T-helper 17 cell (primary cell): ENCODE measurements at places on chromosomes 5 and 9. TPM values are rescaled to one million over a fixed set of nuclear protein-coding genes. Genes with fewer than 3 reads are reported as not detected.

- no peak for DNase-seq
Observed at GRCh38 chr9:8431505-8431904, 631.9 kb upstream of the DMAC1 start.

DNA sequence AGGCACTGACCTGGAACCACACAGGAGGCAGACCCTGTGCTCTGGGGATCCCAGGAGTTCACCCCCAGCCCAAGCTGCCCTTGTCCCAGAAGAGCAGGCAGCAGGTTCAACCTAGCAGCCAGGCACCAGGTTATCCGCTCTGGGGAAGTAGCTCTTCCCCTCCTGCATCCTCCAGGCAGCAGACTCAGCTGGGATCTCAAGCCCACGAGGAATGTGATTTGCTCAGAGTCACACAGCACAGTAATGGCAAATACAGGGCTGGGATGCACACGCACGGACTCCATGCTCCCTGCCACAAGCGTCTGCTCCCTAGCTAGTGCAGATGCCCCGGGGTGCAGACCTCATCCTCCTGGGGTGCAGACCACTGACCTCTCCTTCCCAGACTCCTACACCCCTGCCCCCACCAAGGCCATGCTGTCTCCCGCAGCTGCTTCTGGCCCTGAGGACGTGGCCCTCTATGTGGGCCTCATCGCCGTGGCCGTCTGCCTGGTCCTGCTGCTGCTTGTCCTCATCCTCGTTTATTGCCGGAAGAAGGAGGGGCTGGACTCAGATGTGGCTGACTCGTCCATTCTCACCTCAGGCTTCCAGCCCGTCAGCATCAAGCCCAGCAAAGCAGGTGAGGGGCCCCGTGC, 25.5 kb downstream of the HK3 start:
- no peak for DNase-seq

- DNase-seq: no peak
Observed at GRCh38 chr5:180487556-180487955, 6.6 kb upstream of the CNOT6 start.

GRCh38 chr5:33167541-33167940, 273.2 kb upstream of the TARS1 start:
- no peak for DNase-seq

- DNase-seq: no peak
Observed at GRCh38 chr5:139676951-139677735, 29.0 kb downstream of the CXXC5 start.

DNA sequence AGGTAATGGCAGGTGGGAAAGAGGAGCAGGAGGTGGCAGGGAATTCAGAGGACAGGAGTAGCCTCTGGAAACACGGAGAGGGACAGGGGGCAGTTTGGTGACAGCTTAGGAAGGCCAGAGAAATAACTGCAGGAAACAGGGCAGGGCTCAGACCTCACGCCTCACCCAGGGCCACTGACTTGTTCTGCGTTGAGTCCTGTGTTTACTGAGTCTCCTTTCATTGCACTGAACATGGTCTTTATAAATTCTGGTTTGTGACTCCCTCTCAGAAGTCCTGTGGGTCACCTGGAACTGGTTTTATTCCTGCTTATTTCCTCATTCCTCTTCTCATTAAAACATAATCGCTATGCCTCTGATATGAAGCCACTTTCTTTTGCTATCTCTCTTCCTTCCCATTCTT, 55.2 kb upstream of the ZNF622 start:
- DNase-seq: no peak

DNA sequence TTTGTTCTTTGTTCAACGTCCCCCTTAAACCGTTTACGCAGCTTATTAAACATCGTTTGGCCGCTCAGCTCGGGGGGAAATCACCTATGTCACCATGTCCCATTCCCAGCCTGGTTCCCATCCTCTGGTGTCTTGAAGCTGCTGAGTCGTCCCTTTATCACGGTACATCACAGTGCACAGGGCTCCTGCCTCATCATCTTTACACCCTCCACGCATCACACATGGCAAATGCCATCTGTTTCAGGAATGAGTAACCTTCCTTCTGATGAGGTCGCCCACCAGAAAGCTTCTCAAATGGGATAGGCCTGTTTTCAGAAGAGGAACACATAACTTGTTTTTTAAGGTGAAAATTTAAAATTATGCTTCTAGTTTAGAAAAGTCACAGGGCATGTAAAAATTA, 7.9 kb upstream of the LHX6 start:
- no peak for DNase-seq

- DNase-seq: no peak
Observed at GRCh38 chr9:113963017-113963620, 87.0 kb downstream of the ZNF618 start.

- DNase-seq: no peak
Observed at GRCh38 chr9:134053941-134054761, 13.7 kb downstream of the BRD3 start.

DNA sequence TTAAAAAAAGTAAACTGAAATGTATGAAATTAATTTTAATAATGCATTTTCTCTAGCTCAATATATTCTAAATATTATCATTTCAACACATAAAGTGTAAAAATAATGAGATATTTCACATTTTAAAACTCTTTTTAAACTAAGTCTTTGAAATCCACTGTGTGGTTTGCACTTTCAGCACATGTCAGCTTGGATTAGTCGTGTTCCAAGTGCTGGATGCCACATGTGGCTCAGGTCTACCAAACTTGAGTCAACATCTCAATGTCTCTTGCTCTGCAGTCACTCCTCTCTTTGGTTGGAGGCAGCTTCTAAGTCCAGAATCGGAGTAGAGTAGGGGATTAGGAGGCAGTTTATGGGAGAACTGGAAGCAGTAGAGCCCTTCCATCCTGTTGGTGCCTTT, 173.7 kb upstream of the ANKRD55 start:
- no peak for DNase-seq

GRCh38 chr5:139460455-139460854, 2.1 kb downstream of the ECSCR start:
- DNase-seq: no peak

GRCh38 chr5:912280-913091, 19.8 kb downstream of the TRIP13 start:
- peak; percentile 83 for DNase-seq

DNA sequence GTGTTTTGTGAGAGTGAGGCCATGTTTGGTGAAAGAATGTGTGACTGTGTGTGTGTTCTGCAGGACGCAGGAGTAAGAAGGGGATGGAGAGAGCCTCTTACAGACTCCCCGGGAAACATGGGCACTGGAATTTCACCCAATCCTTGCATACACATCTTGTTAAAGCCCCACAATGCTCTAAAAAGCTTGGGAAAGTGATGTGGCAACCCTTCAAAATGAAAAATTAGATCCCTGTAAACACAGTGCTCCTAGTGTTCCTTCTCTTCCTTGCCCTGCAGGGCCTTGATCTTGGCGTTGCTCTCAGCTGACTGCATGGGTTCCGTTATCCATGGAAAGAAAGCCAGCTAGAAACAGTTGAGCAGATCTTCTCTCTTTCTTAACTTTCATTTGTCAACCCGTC, 701.7 kb downstream of the SEMA5A start:
- no peak for DNase-seq

DNA sequence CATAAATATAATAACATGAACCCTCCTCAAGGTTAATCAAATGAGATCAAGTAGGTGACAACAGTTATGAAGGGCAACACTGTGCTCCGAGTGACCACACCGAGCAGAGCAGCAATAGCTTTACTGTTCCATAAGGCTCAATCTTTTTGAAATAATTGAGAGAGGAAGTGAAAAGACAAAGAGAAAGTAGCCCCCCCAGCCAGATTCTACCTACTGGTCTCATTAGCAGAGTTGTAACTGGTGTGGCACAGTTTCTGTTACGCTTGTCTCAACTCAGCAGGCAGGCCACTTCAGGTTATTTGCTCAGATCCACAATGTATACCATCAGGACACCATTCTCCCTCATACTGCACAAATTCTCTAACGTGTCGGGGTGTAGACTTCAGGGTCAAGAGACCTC, 14.0 kb downstream of the PRUNE2 start:
- DNase-seq: no peak

GRCh38 chr5:106376522-106376921, 1294.2 kb downstream of the EFNA5 start:
- DNase-seq: no peak

GRCh38 chr5:10452768-10453331, 11.2 kb downstream of the ROPN1L start:
- no peak for DNase-seq

- DNase-seq: no peak
Observed at GRCh38 chr5:169152946-169153345, 148.0 kb downstream of the SLIT3 start.

DNA sequence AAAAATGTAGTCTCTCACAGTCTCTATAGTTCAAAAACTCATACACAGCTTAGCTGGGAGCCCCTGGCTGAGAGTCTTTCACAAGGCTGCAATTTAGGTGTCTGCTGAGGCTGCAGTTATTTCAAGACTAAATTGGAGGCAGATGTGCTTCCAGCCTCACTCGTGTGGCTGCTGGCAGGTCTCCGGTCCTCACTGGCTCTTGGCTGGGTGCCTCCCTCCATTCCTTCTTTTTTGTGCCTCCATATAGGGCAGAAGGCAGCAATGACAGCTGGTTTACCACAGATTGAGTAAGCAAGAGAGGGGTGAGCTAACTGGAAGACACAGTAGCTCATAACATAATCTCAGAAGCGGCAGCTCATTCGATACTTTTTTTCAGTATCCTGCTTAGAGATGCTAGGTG, 2167.7 kb upstream of the WWC1 start:
- no peak for DNase-seq

GRCh38 chr5:170252720-170253350, 20.1 kb downstream of the C5orf58 start:
- no peak for DNase-seq

DNA sequence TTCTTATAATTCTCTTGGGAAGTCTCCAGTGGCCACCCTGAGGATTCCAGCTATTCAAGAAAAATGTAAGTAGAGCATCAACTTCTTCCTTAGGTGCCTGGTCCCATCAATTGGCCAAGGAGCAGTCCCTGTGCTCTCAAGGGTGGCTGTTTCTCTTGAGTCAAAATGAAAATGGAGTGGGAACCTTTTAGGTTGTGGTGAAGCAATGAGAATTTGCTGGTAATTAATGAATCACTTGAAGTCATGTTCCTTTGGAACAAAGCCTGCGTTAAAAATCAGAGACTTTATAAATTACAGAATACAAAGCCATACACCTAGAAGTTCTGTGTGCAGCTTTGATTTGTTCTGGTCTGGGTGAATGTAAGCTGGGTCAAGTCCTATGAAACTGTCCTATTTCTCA, 48.9 kb downstream of the IL31RA start:
- DNase-seq: no peak

DNA sequence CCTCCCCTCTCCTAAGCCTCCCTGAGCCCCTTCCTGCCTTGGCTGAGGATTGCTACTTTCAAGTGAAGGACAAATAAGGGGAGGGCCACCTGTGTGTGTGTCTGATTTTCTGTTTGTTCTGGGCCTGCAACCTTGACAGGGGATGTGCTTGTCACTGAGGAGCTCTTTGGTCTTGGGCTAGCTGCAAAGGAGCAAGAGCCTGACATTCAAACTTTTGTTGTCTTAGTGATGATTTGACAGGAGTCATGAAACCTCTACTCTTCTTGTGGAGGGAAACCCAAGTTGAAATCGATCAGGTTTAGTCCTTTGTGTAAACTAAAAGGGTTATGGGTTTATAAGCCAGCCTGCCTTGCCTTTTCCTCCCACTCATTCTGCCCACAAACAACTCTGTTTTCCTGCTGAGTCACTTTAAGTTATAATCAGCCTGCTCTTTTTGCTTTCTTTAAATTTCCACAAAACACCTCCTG, 16.9 kb downstream of the CLTA start:
- DNase-seq: no peak

- DNase-seq: no peak
Observed at GRCh38 chr5:1593903-1594356, 70.2 kb upstream of the LPCAT1 start.

DNA sequence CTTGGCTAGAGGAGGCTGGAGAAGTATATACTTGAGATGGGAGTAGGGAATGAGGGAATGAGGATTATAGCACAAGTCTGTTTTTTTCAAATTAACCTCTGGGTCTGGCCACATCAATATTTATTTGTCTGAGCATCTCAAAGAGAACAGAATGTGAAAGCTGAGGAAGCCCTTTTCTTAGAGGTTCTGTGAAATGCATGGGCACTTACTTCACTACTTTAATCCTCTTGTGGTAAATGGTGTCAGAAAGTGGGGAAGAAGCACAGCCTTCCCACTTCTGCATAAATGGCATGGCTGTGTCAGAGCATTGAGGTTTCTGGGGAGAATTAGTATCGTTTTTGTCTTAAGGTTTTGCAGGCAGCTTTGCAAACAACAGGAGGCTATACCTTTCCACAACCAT, 48.6 kb downstream of the SPATA31D1 start:
- DNase-seq: no peak

- no peak for DNase-seq
Observed at GRCh38 chr5:170896779-170897178, 35.0 kb downstream of the RANBP17 start.

DNA sequence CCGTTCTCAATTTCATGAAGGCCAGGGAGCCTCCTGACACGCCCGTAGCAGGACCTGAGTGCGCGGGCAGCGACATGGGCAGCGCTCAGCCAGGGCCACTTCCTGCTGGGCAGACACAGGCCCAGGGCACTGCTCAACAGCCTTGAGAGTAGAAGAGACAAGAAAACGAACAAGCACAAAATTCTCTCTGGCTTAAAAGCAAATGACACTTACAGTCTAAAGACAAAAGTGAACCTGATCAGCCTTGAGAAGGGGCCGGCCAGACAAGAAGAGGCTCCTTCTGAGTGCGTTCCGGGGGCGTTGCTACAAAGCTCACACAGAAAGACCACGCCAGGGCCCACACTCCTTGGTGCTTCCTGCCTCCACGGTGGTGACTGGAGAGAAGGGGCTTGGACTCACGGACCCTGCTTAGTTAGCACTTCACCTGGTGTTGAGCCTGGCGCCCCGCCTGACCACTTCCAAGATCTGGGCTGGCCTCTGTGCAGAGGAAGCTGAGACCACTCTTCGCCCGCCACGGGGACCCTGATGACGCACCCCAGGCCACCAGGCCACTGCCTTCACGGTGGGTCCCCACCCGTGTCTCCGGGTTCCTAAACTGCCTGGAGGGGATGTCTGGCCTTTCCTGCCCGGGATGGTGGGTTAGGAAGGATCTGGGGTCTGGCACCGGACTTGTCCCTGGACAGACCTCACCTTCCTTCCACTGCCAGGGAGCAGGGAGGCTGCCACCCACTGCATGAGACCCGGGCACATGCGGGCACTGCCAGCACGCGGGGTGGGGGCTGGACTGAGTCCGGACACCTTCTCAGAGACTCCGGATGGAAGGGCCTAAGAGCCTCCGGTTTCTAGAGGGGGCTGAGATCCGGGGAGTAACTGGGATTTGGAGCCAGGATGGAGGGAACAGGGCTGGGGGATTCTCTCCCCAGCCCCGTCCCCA, 1.3 kb downstream of the SLC12A7 start:
- DNase-seq: no peak

- no peak for DNase-seq
Observed at GRCh38 chr9:134970719-134971118, 53.0 kb upstream of the FCN1 start.

Gene CER1
- total RNA-seq: not detected

Gene LEAP2
- 1.0 TPM for total RNA-seq

Gene CSF1R
- 2.7 TPM for total RNA-seq

Gene ADAMTS19
- not detected for total RNA-seq

Gene PTPN3
- not detected for total RNA-seq

Gene CHMP5
- 22.6 TPM for total RNA-seq

Gene MUSK
- total RNA-seq: not detected

Gene PRRX2
- total RNA-seq: not detected

Gene PNPLA7
- total RNA-seq: 7.5 TPM
